ENCODE measurements at places on chromosomes 3 and 15.

GRCh38 chr3:186284661-186285060 is 77.4 kb downstream of the DGKG start:
- H3K36me3 ChIP-seq, result no peaks in the 10 kb centered on the region
- no peak overlapping the region for H3K4me3 ChIP-seq

- no peaks in the 10 kb centered on the region for H3K36me3 ChIP-seq
- no peaks in the 10 kb centered on the region for H3K4me1 ChIP-seq
- peaks cover 21% of the 10 kb centered on the region for H3K27me3 ChIP-seq
- no peak overlapping the region for H3K27ac ChIP-seq
Observed at GRCh38 chr3:72604328-72604727, 243.9 kb downstream of the SHQ1 start.

GRCh38 chr15:100877551-100877950 is 2.1 kb upstream of the ALDH1A3 start:
- H3K27me3 ChIP-seq, result peaks cover 76% of the 10 kb centered on the region
- H3K4me1 ChIP-seq, result peaks cover 10% of the 10 kb centered on the region
- H3K36me3 ChIP-seq, result no peaks in the 10 kb centered on the region
- H3K4me3 ChIP-seq, result no peak overlapping the region
- DNase-seq, result no peak
- no peak overlapping the region for H3K27ac ChIP-seq

DNA sequence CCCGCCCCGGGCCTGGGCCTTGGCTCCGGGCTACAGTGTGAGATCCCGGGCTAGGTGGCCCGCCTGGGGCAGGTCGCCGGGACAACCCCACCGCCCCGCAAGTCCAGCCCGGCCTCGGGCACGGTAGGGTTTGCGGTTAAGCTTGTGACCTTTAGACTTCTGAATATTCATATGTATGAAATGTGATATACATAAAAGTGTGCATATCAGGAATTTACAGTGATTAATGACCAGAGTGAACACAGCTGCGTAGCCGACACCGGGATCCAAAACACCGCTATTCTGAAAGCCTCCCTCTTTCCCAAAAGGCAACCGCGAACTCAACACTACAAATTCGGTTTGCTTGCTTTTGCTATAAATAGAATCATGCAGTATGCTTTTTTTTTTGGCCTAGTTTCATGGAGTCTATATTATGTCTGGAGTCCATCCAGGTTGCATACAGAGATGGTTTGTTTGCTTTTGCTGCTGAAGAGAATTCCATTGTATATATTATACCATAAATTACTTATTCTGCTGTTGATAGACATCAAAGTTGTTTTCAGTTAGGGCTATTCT is 636 bp upstream of the SNRPA1 start:
- no peak for DNase-seq
- peaks cover 40% of the 10 kb centered on the region for H3K4me1 ChIP-seq
- no peaks in the 10 kb centered on the region for H3K27me3 ChIP-seq
- peak overlapping the region; percentile 87 for H3K4me3 ChIP-seq
- peaks cover 21% of the 10 kb centered on the region for H3K36me3 ChIP-seq

DNA sequence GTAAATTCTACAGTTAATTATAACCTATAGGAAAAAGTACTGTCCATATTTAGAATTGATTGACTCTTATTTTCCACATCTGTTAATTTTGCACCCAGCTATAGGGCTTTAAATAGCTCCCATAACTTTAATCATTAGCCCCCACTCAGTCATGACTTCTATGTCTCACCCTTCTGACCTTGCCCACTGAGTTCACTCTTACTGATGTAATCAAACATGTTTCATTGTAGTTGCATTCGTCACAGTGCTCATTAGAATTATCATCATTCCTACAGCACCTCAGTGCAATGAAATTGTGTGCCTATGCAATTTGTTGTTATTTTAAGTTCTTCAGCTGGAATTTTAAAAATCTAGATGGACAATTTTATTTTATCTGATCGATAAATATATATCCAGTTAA is 151.4 kb downstream of the TIGIT start:
- DNase-seq, result no peak
- no peak overlapping the region for H3K27ac ChIP-seq
- no peaks in the 10 kb centered on the region for H3K27me3 ChIP-seq

All from activated naive CD4-positive, alpha-beta T cell treated with anti-CD3 and anti-CD28 coated beads, Interleukin-2, amount 10 ng/mL, durations not matched to agents 7 days and 5 days (primary cell).